ENCODE measurements at places on chromosomes 2 and 18.

DNA sequence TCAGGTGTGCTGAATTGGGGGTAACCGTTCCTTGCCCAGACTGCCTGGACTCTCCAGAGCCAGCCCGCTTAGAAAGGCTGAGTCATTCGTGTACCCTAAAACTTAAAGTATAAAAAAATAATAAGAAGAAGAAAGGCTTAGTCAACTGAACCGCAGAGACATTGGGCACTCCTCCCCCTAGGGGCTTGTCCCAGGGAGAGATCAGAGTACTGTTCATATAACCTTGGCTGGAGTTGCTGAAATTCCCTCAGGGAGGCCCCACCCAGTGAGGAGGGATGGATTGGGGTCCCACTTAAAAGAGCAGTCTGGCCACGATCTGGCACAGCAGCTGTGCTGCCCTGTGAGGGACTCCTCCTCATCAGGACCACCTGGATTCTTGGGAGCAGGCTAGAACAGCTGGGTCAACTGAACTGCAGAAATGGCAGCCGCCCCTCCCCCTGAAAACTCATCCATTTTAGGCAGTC, 37.2 kb downstream of the ANKRD12 start:
- DNase-seq = no peak

- DNase-seq = no peak
These were observed 260.5 kb downstream of the CCDC85A start for GRCh38 chr2:56444339-56444738.

GRCh38 chr2:112824694-112825085, 11.9 kb downstream of the IL1B start:
- DNase-seq = no peak

GRCh38 chr18:708096-708495, 4.3 kb downstream of the ENOSF1 start:
- no peak for DNase-seq

DNA sequence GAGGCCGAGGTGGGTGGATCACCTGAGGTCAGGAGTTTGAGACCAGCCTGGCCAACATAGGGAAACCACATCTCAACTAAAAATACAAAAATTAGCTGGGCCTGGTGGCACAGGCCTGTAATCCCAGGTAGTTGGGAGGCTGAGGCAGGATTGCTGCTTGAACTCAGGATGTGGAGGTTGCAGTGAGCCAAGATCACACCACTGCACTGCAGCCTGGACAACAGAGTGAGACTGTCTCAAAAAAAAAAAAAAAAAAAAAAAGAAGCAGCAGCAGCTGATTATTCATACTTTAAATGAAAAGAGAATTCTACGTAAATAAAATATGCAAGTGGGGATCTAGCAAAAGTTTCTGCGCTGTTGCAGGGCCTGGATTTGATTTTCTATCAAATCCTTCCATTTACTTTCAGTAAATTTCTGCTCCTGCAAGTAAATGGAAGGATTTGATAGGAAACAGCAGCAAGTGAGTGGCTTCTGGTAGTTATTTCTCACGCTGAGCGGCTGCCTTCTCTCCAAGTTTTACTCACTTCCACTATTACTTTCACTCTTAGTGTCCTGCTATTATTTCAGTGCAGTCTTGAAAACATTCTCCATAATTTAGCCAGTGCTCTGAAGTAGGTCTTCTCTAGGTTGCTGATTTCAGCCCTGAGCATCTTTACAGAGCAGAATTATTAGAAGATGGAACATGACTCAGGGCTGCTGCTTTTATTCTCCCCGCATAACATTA, 68.4 kb downstream of the SLC16A14 start:
- DNase-seq = no peak

DNA sequence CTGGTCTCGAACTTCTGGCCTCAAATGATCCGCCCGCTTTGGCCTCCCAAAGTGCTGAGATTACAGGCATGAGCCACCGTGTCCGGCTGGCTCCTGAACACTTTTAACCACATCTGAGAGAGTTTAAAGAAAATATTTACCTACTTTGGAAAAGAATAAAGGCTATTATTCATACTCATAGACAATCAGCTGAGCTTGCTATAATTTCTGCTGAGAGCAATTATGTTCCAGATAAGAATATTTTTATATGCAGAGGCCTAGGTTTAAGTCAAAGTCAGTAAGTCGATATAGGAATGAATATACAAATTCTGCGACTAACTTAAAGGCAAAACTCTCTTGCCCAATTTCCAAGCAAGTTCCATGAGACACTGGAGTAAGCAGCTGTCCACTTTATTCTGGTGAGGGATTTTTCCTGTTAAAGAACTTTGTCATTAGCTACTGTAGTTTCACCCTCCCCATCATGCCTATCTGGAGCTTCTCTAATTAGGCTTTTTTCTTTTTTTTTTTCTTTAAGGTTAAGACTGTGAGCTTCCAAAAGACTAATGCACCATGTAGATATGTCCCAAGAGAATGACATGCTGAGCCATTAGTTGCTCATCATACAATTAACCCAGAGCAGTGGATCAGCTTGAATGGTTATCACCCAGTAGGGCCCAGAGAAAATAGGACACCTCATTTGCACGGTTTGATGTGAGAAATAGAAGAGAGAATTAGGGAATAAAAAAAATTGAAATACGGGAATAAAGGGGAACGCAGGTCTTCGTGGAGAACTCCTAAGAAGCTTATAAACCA, 260.1 kb downstream of the KCNE4 start:
- no peak for DNase-seq

GRCh38 chr2:184004948-184005672, 593.2 kb upstream of the ZNF804A start:
- DNase-seq = no peak

DNA sequence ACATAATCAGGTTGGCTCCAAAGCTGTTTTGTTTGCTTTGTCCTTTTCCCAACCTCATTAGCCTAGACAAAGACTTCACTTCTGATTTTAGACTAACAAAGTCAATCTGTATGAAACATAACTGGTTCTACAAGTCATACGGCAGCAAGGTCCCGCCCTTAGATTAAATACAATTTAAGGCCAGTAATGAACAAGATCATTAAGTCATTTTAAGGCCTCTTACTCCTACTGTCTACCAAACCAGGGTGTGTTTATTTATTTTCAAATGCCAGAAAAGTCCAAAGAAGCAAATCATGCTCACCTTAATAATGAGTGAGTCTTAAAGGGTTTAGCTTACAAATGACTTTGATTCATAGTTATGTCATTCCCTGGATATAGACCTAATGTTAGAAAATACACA, 148.4 kb upstream of the ACVR2A start:
- no peak for DNase-seq

DNA sequence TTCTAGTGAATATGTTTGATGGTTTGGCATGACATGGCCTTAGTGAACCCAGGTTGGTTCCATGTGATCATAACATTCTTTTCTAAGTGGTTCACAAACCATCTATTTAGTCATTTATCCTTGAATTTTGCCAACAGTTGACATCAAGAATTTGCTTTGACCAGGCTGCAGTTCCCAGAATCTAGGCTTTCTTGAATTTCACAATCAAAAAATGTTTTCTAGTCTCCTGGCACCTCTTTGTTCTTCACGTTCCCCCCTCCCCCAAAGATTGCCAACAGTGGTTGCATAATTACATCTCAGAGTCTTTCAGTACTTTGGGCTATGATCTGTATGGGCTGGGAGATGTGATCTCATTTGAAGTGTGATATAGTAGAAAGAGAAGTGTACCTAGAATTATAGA, 124.0 kb downstream of the GATA6 start:
- DNase-seq = no peak
